ENCODE measurements at places on chromosomes 2 and 18. TPM values are rescaled to one million over a fixed set of nuclear protein-coding genes. Genes with fewer than 3 reads are reported as not detected.

The CPLX4 gene
- not detected for total RNA-seq

The MATN3 gene
- total RNA-seq = not detected

The IL36RN gene
- not detected for total RNA-seq

The TYMS gene
- 1.0 TPM for total RNA-seq

The SRD5A2 gene
- total RNA-seq = not detected

The PLCD4 gene
- total RNA-seq = 2.3 TPM

The ADD2 gene
- total RNA-seq = 1.6 TPM

The C1QL2 gene
- total RNA-seq = not detected

GRCh38 chr2:220181165-220181564, 553.7 kb downstream of the SLC4A3 start:
- H3K4me1 ChIP-seq = no peaks in the 10 kb centered on the region
- H3K36me3 ChIP-seq = no peaks in the 10 kb centered on the region
- H3K27ac ChIP-seq = no peak overlapping the region

DNA sequence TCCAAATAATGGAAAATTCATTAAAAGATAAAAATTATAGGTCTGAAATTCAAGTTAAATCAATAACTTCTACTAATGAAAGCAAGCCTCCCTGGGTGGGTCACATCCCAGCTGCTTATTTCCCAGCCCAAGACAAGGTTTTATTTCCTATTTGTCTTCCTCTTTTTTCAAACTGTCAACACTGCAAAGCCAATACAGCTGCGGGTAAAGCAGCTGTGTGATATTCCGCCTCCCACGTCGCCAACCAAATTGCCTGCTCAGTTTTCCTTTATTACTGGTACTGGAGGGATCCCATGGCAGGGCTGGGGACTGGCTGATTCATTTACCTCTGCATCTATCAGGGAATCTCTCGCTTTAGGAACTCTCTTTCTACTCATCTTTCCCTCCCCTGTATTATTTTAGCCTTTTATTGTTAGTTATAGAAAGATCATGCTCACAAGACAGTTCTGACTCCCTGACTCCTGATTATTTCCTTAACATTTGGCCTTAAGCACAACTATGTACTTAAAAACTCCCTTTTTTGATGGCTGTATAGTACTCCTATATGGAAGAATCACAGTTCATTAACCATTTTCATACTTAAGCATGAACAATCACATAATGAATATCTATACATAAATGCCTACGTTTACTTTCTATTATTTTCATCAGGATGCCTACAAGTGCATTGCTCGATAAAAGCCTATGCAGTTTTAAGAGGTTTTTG, 253.1 kb downstream of the CDCA7 start:
- H3K27ac ChIP-seq = no peak overlapping the region
- no peaks in the 10 kb centered on the region for H3K4me1 ChIP-seq
- no peak overlapping the region for H3K4me3 ChIP-seq
- H3K36me3 ChIP-seq = no peaks in the 10 kb centered on the region

DNA sequence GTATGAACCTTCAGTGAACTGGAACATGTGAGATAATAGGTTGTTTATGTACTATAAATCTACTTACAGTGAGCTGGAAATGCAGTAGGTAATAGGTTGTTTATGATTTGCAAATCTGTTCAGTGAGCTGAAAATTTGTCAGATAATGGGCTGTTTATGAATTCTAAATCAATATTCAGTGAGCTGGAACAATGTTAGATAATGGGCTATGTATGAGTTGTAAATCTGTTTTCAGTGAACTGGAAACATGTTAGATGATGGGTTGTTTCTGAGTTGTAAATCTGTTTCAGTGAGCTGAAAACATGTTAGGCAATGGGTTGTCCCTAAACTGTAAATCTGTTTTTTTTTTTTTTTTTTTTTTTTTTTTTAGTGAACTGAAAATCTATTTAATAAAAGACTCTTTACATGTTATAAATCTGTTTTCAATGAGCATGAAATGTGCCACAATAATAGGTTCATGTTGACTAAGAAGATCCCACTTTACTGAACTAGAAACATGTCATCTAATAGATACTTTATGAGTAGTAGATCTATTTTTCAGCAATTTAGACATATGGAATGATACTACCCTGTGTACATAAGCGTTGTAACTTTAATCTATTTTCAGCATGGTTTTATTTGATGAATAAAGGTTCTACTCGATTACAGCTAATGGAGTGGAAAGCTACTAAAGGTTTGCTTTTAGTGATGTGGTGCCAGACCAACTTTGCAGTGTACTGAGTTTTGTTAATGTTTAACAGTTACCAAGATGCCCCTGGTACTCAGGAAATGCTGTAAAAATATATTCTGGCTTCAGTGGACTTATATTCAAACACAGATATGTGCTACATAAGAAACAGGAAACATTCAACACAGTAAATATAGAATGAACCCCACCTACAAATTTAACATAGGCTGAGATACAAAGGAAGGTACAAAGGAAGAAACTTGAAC, 1471.8 kb downstream of the LRP1B start:
- no peak overlapping the region for H3K4me3 ChIP-seq
- DNase-seq = no peak
- no peak overlapping the region for H3K27ac ChIP-seq
- H3K4me1 ChIP-seq = no peaks in the 10 kb centered on the region
- no peaks in the 10 kb centered on the region for H3K36me3 ChIP-seq
- no peaks in the 10 kb centered on the region for H3K27me3 ChIP-seq

- H3K4me3 ChIP-seq = no peak overlapping the region
- no peaks in the 10 kb centered on the region for H3K4me1 ChIP-seq
- peak; percentile 36 for DNase-seq
- peaks cover 12% of the 10 kb centered on the region for H3K27me3 ChIP-seq
Observed at GRCh38 chr2:119517433-119517832, 6.8 kb downstream of the SCTR start.

DNA sequence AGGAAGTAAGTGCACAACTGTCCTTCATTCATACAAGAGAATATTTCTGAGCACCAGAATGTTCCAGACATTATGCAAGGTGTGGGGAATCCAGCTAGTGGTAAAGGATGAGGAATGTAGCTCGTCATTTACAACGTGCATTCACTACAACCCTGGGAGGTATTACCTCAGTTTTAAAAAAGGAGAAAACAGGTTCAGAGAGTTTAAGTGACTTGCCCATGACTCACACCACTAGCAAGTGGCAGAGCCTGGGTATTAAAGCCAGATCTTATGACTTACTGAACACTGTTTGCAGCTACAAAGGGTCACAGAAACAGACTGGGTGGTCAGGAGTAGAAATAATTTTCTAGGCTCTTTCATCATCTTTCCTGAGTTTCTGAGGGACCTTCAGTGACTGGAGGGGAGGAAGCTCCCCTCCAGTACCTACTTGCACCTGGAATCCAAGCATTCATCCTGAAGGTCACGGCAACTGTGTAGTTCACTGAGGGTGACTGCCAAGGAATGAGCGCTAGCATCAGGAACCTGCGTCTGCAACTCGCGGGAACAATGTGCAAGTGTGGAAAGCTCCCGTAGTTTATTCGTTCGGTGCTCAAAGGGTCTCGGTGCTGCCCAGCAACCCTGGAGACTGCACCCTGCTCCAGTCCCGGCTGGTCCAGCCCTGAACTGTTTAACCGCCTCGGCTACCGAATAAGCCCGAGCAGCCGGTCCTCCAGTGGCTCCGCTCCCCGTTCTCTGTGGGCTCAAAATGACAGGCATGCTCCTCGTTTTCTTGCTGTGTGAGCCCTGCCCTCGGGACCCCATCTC, 647 bp downstream of the CCDC121 start:
- H3K4me1 ChIP-seq = peaks cover 4% of the 10 kb centered on the region
- H3K27me3 ChIP-seq = no peaks in the 10 kb centered on the region
- H3K4me3 ChIP-seq = peak overlapping the region; percentile 90
- H3K36me3 ChIP-seq = no peaks in the 10 kb centered on the region

DNA sequence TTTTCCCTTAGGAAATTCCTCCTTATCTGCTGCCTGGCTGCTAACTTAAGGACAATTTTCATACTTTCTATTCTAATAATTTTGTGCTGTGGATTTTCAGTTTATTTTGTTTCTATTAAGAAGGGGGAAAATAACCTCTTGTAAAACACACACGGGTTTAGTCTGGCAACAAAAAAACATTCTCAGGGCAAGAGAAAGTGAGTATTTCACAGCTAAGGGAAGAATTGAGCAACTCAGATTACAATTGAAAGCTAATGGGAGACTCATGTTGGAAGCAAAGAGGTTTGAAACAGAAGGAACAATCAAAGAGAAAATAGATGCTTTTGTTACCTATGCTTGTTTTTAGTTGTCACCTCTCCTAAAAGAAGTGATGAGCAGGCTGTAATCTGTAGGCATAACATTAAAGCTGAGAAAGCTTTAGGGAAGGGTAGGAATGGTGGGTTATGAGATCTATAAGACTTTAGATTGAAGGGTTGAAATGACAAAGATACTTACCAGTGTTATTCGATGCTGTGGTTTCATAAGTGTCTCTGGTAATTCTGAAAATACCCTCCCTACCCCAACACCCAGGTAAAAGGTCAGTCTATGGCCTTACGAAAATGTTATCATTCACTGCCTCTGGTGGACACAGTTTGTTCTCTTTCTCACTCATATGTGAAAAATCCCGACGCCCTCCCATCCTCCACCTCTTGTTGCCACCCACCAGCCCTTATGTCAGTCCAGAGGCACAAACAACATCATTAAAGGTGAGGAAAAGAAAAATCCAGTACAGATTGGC, 510.9 kb downstream of the TXNL1 start:
- H3K4me3 ChIP-seq = no peak overlapping the region
- no peaks in the 10 kb centered on the region for H3K36me3 ChIP-seq
- no peak overlapping the region for H3K27ac ChIP-seq
- H3K27me3 ChIP-seq = no peaks in the 10 kb centered on the region
- H3K4me1 ChIP-seq = no peaks in the 10 kb centered on the region
- DNase-seq = no peak

- H3K36me3 ChIP-seq = no peaks in the 10 kb centered on the region
- no peak overlapping the region for H3K27ac ChIP-seq
- no peak for DNase-seq
- peaks cover 32% of the 10 kb centered on the region for H3K4me1 ChIP-seq
Observed at GRCh38 chr2:163665817-163666216, 70.0 kb downstream of the FIGN start.

DNA sequence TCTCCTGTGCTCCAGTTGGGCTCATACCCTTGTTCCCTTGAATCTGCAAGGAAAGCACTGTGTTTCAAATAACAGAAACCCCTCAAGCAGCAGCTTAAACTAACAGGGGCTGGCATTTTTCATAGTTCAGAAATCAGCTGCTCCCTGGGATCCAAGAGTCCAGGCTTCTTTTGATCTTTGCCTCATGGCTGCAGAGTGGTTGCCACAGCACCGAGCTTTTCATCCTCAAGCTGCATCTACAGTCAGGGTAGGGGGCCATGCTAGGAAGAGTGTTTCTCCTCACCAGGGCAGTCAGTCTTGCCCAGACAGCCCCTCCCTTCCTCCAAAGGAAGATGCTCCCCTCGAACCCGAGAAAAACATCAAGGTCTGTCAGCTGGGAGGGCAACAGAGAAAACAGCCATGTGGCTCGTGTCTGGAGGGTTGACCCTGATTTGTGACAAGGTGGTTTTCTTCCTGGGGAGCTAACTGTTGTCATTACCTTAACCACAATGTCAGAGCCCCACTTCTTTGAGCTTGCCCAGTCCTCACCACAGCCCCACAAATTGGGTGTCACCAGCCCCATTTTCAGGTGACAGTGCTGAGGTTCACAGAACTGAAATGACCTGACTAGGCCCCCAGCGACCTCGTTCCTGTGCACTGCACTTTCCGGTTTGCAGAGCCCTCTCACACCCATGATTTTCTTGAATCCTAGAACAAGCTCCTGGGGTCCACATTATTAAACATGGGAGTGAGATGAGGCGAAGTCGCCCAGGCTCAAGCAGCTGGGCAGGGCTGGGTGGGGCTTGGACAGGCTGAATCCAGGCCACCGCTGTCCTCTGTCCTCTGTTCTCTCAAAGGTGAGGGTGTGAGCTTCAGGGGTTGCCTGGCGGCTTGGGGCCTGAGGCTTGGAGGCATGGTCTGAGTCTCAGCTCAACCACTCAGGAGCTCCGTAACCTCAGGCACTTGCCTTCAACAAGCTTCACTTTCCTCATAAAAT, 21.9 kb downstream of the ATOH8 start:
- H3K4me3 ChIP-seq = no peak overlapping the region
- no peak for DNase-seq
- peak overlapping the region; percentile 87 for H3K27ac ChIP-seq

GRCh38 chr2:117085256-117085655, 729.2 kb upstream of the DDX18 start:
- H3K4me3 ChIP-seq = no peak overlapping the region
- H3K27ac ChIP-seq = no peak overlapping the region
- no peak for DNase-seq
- H3K36me3 ChIP-seq = no peaks in the 10 kb centered on the region
- H3K4me1 ChIP-seq = no peaks in the 10 kb centered on the region
- no peaks in the 10 kb centered on the region for H3K27me3 ChIP-seq

- no peaks in the 10 kb centered on the region for H3K36me3 ChIP-seq
- H3K4me3 ChIP-seq = no peak overlapping the region
- H3K4me1 ChIP-seq = no peaks in the 10 kb centered on the region
- DNase-seq = no peak
Observed at GRCh38 chr18:39702888-39703287, 2137.3 kb upstream of the CELF4 start.

All from heart right ventricle (tissue), 16 donors.